Fibroblast of gingiva (primary cell): ENCODE measurements at places on chromosomes 3 and 15.

GRCh38 chr3:192220915-192221314 lies 506.4 kb downstream of the FGF12 start:
- DNase-seq: no peak

GRCh38 chr3:18027161-18027939 lies 284.9 kb upstream of the TBC1D5 start:
- DNase-seq: no peak

DNA sequence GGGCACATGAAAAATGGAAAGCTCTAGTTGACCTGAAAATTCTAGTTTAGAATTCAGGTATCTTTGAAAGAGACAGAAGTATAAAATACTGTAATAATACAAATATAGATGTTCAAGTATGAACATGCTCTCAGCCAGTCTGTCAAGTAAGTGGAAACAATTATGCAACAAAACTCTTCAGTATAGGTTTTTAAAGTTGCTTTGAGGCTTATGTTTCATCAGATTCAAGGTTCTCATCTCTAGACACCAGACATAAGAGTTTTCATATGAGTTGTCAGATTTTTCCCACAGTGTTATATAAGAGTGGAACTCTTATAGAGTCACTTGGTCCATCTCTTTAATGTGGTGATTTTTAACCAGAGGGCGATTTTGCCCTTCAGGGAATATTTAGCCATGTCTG lies 22.0 kb downstream of the CMSS1 start:
- no peak for DNase-seq

- no peak for DNase-seq
Observed at GRCh38 chr3:53892286-53892637, 603 bp upstream of the SELENOK start.

DNA sequence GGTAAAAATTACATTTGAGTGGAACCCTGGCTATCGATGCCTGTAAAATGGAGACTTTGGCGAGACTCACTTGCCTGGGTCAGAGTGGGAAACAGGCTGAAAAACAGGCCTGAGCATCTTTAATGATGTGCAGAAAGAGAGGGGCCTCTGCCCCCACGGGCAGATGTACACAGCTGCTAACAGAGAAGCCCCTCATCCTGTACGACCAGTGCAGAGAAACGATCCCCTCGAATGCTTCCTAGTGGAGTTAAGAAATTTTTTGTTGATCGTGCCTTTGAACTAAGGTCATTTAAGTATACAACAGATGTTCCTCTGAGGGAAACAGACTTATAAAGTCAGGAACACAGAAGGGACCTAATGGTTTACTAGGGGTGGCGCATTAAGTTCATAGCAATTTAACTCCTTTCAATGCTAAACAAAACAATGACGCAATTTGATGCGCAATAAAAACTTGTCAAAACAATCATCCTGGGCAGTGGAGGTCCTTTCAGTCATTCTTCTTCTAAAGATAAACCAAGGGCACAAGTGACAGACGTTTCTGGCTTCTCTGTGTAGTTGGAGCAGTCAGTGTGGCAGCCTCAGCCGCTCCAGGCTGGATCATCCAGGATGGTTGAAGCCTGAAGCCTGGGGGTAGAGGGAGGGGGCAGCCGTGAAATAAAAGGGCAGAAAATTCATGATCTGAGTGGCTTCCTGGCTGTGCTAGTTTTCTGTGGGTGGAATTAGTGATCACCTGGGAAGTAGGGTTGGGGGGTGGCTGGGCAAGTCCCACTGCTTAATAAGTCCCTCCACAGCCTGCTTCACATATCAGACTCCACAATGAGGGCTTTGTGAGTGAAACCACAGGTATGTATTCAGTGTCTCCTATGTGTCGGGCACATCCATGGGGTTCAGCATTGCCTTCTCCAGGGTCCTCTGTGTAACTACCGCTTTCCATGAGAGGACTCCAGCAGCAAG lies 50.8 kb upstream of the MRPS22 start:
- DNase-seq: peak; percentile 21

DNA sequence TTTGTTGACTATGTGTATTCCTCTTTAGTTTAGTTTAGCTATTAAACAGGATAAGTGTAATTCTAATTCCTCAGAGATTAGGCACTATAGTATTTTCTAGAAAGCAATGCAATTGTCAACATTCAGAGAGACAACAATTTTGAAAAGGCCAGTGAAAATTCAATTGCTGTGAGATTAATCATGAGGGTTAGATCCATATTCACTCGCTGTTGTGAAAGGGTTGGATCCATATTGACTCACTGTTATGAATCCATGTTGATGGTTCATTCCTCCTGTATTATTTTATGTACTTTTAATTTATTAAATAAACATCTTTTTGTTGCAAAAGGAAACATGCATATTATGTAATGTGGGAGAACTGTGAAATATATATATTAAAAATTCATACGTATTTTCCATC lies 641 bp downstream of the TRAT1 start:
- no peak for DNase-seq

GRCh38 chr15:88220443-88221335 lies 35.9 kb downstream of the NTRK3 start:
- DNase-seq: no peak

- DNase-seq: peak; percentile 51
Observed at GRCh38 chr3:27610800-27611525, 111.2 kb downstream of the EOMES start.

GRCh38 chr3:51340013-51340829 lies 44.9 kb upstream of the MANF start:
- peak; percentile 93 for DNase-seq

DNA sequence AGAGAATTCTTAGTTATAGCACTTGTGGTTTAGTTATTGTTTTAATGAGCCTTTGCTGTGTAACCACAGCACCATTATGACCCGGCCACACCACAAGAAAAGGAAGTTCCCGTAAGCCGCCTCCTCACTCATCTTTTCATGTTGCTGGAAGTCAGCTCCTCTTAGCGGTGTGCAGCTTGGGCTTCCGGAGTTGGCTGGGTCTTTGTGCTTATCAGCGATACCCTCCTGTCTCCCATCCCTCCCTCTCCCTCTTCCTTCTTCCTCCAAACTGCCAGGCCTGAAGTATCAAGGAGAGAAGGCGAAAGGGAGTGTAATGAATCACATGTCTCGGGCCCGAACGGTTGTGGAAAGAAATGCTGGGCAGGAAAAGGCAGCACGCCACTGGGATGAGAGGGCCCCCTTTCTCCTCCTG lies 353.5 kb downstream of the MCTP2 start:
- no peak for DNase-seq

GRCh38 chr3:40713306-40713705 lies 188.5 kb downstream of the ZNF621 start:
- no peak for DNase-seq

- DNase-seq: peak; percentile 54
Observed at GRCh38 chr3:12436514-12437220, 47.6 kb upstream of the TSEN2 start.

GRCh38 chr3:25708036-25708435 lies 43.3 kb upstream of the TOP2B start:
- no peak for DNase-seq

GRCh38 chr15:99135194-99135593 lies 30.3 kb downstream of the SYNM start:
- DNase-seq: no peak

DNA sequence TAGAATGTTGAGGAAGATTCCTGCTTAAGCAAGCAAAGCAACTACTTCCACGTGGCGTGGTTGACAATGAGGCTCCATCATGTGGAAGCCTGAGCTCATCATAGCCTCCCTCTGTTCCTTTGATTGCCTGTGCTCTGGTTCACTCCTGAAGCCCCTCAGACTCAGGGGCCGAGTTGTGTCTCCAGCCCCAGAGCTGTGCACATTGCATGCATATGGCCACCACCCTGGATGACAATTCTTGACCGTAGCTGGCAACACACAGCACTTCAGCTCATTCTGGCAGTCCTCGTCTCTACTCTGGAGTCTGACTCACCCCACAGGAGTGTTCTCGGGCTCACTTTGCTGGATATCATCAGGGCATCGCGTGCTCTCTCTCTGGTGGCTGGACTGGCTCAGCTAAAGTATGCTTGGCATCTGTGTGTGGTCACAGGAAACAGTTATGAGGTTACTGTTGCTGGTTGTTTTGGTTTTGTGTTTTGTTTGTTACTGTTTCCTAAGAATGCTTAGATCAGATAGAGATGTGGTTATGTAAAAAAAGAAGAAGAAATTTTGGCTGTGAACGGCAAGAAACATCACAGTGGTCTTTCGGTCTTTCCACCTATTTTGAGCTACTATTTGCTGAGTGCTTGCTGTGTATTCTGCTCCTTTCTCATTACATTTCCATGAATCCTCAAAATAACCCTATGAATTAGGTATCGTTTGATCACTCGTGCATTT lies 41.6 kb upstream of the MRPS22 start:
- DNase-seq: peak; percentile 98

- no peak for DNase-seq
Observed at GRCh38 chr3:110625201-110625747, 446.3 kb upstream of the NECTIN3 start.

- DNase-seq: no peak
Observed at GRCh38 chr3:126031981-126032471, 51.9 kb downstream of the SLC41A3 start.

DNA sequence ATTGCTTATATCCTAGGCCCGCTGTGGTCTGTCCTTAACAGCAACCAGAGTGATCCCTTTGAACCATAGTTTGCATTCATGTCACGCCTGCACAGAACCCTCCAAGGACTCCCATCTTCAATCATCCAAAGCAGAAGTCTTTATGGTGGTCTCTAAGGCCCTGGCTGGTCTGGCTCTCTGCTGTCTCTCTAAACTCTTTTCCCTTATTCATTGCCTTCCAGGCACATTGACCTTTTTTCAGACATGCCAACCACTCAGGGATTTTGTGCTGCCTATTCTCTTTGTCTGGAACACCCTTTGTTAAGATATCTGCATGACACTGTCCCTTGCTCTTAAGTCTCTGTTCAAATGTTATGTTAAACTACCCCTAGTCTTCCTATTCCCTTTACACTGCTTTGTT lies 21.9 kb upstream of the ZBTB47 start:
- no peak for DNase-seq

- no peak for DNase-seq
Observed at GRCh38 chr3:184663356-184663755, 48.5 kb downstream of the MAGEF1 start.

DNA sequence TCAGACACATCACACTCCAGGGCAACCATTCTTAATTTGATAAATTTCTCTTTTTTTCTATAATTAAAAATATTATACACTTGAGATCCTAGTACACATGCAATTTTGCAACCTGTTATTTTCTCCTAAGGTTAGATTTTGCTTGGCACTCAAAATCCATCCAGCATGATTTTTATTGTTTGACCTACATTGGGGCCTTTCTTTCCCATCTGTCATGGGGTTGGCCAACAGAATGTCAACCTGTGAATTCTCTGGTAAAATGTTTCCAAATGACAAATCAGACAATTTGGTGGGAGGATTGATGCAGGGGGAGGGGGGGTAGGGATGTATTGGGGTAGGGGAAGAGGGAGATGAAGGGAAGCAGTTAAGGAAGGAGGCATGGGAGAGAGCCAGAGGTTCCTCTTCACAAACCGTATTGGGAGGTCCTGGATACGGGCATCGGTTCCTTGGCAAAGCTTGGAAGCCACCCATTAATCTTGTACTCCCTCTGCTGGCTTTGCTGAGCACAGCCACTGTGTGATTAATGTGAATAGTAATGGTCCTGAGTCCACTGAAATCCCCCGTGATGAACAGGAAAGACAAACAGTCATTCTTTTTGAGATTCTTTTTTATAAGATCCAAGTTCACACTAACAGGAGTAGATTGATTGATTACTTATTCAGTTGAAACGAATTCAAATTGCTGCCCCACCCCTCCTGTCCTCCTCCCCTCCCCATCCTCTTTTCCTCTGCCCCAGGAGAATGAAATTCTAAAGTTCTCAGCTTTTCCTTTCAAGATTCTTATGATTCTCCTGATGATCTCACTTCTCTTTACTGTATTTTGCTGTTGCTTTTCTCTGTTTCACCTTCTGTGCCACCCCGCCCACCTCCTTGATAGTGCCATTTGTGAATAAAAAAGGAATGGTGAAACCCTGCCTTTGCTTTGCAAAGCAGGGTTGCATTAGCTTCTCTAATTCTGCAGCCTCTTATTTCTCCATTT lies 82.2 kb upstream of the SLC25A26 start:
- DNase-seq: peak; percentile 59

DNA sequence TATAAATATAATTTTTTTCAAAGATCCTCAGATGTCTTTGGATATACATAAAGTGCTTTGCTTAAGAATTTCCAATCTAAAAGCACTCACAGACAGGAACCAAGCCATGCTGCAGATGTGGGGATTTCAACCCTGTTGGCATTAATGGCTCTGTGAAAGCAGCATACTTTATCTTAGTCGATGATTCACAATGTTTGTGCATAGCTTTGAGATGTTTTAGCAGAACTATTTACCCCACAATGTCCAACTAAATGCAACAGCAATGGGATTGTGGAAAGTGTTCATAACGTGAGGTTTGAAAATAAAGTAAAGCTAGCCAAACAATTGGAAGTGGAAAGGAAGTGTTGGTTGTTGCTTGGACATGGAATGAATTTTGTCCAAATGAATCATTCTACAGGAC lies 371.4 kb downstream of the SOX2 start:
- no peak for DNase-seq

GRCh38 chr3:23650371-23651140 lies 155.2 kb upstream of the UBE2E1 start:
- peak; percentile 73 for DNase-seq

- DNase-seq: no peak
Observed at GRCh38 chr3:60729056-60729455, 522.2 kb downstream of the FHIT start.

DNA sequence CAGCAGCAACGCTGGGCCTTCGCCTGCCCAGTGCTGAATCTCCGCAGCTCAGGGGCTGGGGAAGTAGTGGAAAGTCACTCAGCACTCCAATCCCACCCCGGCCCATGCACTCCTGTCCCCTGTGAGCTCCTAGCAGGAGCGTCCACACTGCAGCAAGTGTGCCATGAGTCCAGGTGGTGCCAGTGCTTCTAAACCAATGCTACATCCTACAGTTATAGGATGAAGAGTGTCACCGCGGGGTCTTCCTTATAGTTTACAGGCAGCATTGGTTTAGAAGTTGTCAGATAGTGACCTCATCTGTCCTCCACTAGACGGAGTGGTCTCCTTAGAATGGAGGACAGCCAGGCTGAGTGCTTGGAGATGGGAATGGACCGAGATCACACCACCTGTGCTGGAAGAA lies 221.4 kb downstream of the GABRB3 start:
- DNase-seq: no peak

GRCh38 chr3:188369526-188369925 lies 215.6 kb downstream of the LPP start:
- no peak for DNase-seq

- DNase-seq: no peak
Observed at GRCh38 chr3:81602781-81603180, 158.7 kb downstream of the GBE1 start.
